ENCODE measurements at places on chromosomes 3 and 15.

DNA sequence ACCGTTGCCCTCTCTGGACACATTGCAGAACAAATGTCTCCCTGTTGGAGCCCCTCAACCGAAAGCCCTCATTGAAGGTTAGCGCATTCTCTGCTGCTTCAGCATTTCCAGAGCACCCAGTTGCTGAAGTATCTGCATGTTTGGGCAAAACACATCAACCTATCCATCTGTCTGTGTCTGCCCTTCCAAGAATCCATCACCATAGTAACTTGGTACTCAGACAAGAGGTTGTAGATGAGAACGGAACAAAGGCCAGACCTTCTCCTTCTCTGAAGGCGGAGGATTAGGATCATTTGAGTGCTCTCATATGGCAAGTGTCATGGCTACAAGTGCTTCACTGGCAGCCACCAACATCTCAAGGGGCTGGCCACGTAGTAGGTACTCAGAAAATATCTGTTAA lies 23.1 kb upstream of the RHO start:
- DNase-seq = no peak

DNA sequence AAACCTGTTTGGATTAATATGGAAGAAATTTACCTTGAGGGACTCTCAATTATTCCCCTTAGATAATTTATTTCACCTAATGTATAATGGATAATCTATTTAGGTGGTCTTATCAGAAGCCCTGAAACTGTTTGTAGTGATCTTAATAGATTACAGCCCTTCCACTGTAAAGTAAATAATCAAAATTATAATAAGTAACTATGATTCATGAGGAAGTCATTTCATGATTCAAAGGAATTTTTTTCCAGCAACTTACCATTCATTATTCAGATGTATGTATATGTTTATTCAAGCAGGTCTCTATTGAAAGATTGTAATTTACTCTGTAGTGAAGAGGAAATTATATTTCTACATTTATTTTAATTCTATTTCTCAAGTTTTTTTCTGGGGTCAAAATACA lies 250.6 kb upstream of the ROBO1 start:
- no peak for DNase-seq

DNA sequence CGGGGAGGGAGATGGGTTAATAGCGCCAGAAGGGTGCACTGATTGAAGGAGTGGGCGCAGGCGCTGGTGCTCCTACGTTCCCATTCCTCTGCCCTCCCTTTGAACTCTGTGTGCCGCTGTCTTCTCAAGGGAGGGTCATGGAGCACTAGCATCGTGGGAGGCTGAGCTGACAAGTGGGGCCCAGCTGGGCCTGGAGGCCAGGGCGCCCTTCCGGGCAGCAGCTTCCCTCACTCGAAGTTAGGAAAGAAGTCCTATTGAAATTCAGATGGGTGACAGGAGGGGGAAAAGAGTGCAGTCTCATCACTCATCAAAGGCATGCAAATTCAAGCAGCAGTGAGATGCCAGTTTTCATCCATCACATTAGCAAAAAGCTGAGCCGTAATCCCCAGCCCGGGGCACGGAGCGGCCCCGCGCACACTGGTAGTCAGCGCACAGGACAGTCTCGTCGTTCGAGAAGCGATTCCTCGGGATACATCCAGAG lies 128.2 kb downstream of the LRRK1 start:
- no peak for DNase-seq

DNA sequence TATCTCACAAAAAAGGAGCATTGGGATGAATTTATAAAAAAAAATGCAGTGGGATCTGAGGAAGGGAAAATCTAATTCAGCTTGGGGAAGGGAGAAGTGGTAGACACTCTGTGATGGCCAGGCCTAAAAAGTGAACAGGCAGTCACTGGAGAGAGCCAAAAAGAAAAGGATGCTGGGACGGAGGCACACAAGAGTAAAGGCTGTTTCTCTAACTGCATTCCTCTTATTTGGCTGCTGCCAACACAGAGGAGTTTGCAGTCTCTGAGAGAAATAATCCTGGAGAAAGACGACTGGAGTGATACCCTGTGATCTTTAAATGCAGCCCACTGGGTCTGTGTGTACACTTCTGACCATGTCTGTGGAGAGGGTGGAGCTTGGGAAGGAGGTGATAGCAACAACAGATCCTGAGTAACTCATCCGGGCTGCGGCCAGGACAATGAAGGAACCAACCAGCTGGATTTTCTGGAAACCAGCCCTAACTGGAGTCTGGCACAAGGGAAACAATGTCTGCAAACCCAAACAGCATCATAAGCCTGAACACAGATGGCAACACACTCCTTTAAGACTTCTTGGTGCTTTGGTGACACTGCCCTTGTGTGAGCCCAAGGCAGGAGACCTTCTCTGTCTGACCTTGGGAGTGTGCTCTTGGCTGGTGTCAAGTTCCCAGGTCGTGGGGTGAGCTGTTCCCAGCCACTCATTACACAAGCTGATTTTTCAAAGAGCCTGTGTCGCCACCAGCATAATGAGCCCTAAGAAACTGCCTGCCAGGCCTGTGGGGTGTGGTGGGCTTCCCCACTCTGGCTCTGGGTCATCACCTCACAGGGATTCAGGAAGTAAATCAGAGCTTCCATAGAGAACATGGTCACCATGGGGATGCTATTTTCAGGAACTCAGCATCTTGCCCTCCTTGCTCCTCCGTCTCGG lies 8.0 kb downstream of the FYCO1 start:
- DNase-seq = no peak

- no peak for DNase-seq
Measured at GRCh38 chr15:57525581-57525980, 66.1 kb upstream of the MYZAP start.

GRCh38 chr3:190825386-190826016 lies 37.0 kb downstream of the GMNC start:
- no peak for DNase-seq

GRCh38 chr3:105518203-105518602 lies 151.5 kb downstream of the ALCAM start:
- DNase-seq = no peak

- DNase-seq = no peak
Measured at GRCh38 chr15:40306908-40307307, 827 bp downstream of the PLCB2 start.

DNA sequence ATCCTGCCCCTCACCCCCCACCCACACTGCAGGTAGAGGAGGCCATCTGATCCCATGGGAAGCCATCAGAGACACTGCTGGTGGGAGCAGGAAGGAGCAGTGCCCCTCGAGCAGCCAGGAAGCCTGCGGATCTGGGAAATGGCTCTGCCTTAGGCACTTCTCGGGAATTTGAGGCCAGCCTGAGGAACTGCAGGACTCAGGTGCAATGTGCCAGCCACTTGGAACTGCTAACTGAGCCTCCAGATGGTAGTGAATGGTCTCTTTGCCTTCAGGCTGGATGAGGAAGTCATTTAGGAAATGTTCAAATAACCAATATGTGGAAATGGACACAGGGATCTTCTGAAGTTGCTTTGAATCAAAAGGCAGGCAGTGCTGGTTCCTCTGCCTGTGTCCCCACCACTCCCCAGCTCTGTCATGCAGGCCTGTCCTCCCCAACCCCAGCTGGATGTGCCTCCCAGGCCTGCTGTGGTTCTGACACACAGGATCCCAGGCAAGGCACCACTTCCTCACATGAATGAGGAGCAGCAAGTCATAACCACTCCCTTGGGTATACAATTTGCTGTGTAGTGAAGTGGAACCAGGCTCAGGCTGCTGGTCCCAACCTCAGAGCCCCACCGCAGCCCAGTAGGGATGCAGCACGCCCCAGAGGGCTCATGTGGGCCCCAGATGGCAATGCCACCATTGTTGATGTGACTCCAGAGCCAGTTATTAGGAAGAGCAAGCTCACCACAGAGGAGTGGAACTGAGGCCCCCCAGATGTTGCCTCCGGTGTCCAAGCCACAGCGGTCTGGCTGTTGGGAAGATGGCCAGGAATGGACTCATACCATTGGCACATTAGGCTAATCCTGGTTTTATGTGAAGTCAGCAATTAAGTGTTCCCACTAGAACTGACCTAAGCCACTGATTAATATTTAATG lies 46.5 kb upstream of the LIMD1 start:
- no peak for DNase-seq

DNA sequence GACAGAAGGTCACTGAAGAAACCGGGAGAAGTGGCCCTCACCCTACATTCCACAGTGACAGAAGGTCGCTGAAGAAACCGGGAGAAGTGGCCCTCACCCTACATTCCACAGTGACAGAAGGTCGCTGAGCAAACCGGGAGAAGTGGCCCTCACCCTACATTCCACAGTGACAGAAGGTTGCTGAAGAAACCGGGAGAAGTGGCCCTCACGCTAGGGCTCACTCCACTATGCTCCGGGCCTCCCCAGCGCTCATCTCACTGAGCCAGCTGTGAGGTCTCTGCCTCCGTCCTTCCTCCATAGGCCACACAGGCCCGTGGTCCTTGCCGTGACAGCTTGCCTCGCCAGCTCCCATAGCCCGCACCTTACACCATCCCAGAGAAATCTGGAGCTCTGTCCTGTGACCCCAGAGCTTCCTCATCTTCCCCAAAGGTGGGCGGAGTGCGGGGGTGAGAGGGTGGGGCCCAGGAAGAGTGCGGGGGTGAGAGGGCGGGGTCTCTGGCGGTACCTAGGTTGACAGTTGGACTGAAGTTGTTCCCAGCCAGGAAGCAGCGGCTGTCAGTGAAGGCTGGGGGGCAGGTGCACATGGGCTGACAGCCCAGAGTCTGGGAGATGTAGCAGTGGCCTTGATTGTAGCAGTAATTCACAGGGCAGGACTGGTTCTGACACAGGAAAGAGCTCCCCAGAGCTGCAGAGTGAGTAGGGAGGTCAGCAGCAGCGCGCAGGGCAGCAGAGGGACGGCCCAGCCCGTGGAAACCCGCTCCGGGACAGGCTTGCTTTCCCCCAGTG lies 32.0 kb downstream of the MUC20 start:
- DNase-seq = no peak

DNA sequence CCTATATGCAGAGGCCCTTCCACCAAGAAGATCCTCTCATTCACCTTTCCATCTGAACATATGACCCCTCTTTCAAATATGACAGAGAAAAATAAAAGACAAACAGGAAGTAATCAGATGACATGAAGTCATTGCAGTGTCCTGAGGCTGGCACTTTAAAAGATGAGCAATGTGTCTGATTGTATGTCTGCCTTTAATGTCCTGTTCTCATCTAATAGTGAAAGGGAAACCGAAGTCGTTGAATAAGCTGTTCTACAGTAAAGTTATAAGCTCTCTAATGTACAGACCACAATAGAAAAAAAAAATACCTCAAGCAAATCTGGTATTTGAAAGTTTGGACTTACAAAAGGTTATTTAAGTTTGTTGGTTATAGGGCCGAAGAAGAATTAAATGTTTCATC lies 243.0 kb downstream of the CLSTN2 start:
- DNase-seq = no peak

- peak; percentile 30 for DNase-seq
Measured at GRCh38 chr3:137032465-137033120, 74.8 kb downstream of the IL20RB start.

- no peak for DNase-seq
Measured at GRCh38 chr15:45155739-45156138, 25.9 kb downstream of the DUOX1 start.

GRCh38 chr3:98962951-98963350 lies 61.5 kb upstream of the DCBLD2 start:
- DNase-seq = no peak

GRCh38 chr3:147655236-147655635 lies 246.1 kb downstream of the ZIC1 start:
- DNase-seq = no peak

- DNase-seq = no peak
Measured at GRCh38 chr3:134748698-134749097, 46.4 kb upstream of the EPHB1 start.

DNA sequence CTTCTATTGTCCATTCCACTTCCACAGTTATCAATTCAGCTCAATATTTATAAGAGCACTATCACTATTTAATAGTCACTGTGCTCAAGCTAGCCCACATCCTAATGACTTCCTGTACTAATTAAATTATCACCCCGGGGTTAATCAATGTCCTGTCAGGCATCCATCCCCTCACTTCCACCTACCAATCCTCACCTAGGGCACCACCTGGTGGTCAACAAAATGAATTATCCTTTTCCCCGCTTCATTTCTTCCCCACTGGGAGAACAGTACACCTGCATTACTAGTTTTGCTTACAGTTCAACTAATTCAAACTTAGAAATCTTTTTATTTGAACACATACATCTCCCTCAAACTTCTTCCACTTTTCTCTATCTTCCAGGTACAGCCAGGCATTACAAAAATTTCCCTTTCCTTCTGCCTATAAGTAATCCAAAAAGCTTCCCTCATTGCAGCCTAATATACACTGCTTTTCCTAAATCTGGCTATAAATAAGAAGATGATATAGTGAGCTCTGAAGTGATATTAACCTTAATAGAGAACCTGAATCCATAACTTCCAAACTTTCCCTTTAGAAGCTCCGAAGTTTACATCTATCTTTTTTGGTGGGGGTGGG lies 68.5 kb downstream of the TMCC1 start:
- no peak for DNase-seq

- no peak for DNase-seq
Measured at GRCh38 chr3:108113975-108114374, 23.1 kb upstream of the CD47 start.

DNA sequence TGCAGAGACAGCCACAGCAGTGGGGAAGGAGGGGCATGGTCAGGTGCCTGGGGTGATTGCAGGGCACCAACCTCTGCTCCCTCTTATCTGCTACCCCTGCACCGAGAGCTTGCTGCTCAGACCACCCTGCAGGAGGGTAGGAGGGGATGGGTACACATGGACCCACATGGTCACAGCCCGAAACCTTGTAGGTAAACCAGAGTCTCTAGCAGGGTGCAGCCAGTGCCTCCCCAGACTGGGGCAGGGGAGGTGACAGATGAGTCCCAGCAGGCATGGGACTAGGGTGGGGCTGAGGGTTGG lies 49.2 kb downstream of the FAH start:
- DNase-seq = no peak

DNA sequence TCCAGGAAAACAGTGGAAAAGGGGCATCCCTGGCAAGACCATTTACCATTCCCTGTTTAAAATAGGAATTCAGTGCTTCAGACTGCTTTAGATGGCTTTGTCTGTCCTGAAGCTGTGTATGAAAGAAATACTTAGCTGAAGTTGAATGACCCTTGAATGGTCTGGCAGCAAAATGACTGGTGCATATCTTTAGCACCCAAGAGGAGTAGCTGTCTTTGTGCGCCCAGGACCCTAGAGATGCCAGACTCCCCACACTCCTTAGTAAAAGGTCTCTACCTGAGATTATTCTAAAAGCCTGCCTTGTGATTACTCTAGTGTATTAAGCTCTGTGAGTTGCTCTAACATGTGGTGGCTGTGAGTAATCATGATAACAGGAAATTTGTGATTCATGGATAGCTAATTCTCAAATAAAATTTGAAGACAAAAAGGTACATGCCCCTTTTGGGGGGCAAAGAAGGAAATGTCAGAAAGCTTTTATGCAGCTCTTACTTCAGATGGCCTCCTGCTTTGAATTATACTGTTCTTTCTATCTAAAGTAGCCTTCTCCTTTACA lies 3.2 kb downstream of the MAPKBP1 start:
- DNase-seq = no peak

DNA sequence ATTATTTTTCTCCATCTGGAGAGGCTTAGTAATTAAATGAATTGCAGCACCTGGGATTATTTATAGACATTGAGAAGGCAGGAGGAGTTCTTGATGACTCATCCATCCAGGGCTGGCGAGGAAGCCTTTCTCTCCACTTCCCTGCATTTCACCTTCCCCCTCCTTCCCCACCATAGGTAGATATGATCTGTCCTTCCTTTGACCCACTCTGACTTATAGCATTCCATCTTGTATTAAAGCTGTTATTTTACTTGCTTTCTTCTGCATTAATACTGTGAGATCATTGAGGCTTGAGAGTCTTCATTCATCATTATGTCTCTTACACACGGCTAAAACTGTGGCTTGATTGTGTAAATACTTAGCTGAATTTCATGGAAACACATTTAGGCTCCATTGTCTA lies 288.8 kb downstream of the FEZF2 start:
- no peak for DNase-seq

GRCh38 chr3:152719264-152719663 lies 115.7 kb upstream of the P2RY1 start:
- no peak for DNase-seq
